ENCODE measurements at places on chromosomes 1 and 21. TPM values are rescaled to one million over a fixed set of nuclear protein-coding genes. Genes with fewer than 3 reads are reported as not detected.

- DNase-seq, result no peak
Measured at GRCh38 chr1:230186874-230187273, 119.8 kb downstream of the GALNT2 start.

DNA sequence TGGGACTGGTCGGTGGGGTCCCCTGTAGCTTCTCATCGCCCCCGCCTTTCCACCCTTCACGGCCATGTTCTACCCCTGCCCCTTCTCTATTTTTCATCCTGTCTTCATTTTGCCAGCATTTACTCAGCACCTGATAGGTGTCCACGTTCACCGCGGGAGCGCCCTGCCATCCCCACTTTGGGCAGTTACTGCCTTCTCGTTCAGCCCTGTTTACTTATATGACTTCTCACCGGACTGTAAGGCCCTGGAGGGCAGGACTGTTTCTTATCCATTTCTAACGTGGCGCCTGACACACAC lies 380 bp downstream of the MFN2 start:
- no peak for DNase-seq

DNA sequence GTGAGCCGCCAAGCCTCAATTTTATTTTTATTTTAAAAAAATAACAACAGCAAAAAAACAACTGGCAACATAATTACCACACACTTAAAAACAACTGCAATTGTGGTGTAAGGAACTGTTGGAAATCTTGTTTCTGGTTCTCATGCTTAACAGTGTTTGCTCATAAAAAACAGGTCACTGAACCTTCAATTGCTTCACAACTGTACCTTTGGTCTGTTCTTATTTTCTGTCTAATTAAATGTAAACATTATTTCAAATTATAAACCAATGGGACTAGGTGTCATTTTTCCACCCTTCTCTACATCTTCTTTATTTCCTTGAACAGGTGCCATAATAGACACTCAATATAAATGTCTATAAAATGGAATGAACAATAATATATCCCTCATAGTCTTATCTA lies 68.4 kb upstream of the CHRM3 start:
- DNase-seq, result no peak

DNA sequence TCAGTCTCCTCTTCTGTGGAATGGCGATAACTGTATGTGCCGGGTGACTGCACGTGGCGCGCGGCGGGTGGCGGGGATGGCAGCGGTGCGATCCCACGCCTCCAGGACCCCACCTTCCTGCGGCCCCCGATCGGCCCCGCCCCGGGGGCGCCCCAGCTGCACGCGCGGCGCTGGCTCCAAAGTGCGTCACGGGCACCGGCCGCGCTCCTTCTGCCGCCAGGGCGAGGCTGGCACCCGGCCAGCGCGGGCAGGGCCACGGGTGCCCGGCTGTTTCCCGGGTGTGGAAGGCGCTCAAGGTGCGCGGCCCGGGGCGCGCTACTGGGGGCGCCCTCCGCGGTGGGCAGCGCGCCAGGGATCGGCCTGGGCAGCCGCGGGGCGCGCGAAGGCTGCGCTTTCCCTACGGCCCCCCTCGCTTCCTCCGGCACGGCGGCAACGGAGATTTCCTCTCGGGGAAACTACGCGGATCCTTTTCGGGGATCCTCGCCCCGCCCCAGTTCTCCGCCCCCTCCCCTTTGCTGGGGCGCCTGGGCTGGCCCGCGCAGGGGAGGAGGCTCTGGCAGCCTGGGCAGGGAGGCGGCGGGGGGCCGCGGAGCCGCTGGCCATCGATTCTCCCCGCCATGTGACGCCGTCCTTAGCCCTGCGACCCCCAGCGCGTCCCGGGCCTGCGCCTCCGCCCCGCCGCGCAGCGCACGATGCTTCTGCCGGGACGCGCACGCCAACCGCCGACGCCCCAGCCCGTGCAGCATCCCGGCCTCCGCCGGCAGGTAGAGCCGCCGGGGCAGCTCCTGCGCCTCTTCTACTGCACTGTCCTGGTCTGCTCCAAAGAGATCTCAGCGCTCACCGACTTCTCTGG lies at the start of gene EVA1C:
Gene EVA1C (plus strand): TSS at position 545 of the 853 bp plus-strand sequence. CDS start 148 bp downstream, at position 693.
- peak; percentile 50 for DNase-seq

GRCh38 chr1:216045400-216045799 lies 377.8 kb downstream of the USH2A start:
- DNase-seq, result no peak

- DNase-seq, result no peak
Measured at GRCh38 chr1:47769295-47769694, 227.9 kb downstream of the TRABD2B start.

GRCh38 chr21:43355925-43356289 lies 71.0 kb downstream of the SIK1 start:
- no peak for DNase-seq

GRCh38 chr1:165114022-165114888 lies 242.3 kb downstream of the LMX1A start:
- peak; percentile 33 for DNase-seq

GRCh38 chr1:54982739-54983138 lies 2.3 kb downstream of the TMEM61 start:
- DNase-seq, result no peak

GRCh38 chr1:29835406-29835805 lies 599.1 kb downstream of the PTPRU start:
- no peak for DNase-seq

DNA sequence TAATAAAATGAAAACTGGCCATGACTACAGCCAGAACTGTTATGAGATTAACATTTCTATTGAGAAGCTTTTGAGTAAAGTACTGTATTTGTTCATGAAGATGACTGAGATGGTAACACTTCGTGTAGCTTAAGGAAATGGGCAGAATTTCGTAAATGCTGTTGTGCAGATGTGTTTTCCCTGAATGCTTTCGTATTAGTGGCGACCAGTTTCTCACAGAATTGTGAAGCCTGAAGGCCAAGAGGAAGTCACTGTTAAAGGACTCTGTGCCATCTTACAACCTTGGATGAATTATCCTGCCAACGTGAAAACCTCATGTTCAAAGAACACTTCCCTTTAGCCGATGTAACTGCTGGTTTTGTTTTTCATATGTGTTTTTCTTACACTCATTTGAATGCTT lies 164.0 kb downstream of the NEK7 start:
- no peak for DNase-seq

- DNase-seq, result no peak
Measured at GRCh38 chr1:15314328-15315281, 67.6 kb downstream of the FHAD1 start.

GRCh38 chr1:234713859-234714258 lies 103.9 kb upstream of the IRF2BP2 start:
- DNase-seq, result no peak

DNA sequence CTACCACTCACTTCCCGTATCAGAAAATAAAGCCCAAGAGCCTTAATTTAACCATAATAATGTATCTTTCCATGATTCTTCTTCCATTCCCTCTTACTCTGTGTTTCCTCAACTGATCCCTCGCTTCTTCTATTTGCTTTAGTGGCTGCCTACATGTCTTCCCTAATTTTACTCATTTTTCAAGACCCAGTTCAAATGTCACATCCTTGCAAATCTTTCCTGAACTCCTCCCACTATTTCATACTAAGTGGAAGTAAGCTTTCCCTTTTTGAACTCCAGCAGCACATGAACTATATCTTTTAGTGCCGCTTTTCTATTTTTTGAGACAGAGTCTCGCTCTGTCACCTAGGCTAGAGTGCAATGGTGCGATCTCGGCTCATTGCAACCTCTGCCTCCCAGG lies 3.8 kb upstream of the NFYC start:
- no peak for DNase-seq

Gene PIP5K1A
- 41.8 TPM for total RNA-seq

Gene PRRX1
- total RNA-seq, result 12.5 TPM

Gene BEND5
- 17.5 TPM for total RNA-seq

Gene PGLYRP4
- total RNA-seq, result not detected

Gene RGS7
- 0.81 TPM for total RNA-seq

Gene AIM2
- total RNA-seq, result 0.86 TPM

All from mucosa of gallbladder (tissue), 1 donor.